Endothelial cell of umbilical vein (primary cell): ENCODE measurements at places on chromosomes 6 and 20. TPM values are rescaled to one million over a fixed set of nuclear protein-coding genes. Genes with fewer than 3 reads are reported as not detected.

DNA sequence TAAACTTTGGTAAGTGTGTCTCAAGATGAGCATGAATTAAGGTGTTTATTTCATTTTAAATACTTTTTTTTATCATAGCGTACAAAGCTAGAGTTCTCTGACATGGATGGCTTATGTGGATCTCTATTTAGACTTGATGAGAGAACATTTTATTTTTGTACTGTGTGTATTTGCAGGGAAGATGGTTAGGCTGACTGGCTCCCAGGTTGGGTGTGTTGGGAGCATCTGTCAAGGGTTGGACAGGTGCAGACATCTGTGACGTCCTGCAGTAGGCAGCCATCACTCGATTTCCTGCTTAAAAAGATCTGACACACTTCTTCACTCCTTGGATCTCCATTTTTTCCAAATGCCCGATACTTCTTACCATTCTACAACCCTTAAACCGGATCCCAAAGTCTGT, 221.9 kb upstream of the QKI start:
- H3K27ac ChIP-seq, result no peak overlapping the region
- DNase-seq, result no peak
- H3K36me3 ChIP-seq, result no peaks in the 10 kb centered on the region
- H3K4me3 ChIP-seq, result no peak overlapping the region

- DNase-seq, result no peak
- H3K27ac ChIP-seq, result no peak overlapping the region
- H3K36me3 ChIP-seq, result no peaks in the 10 kb centered on the region
- H3K4me3 ChIP-seq, result no peak overlapping the region
- no peaks in the 10 kb centered on the region for H3K4me1 ChIP-seq
- H3K27me3 ChIP-seq, result no peaks in the 10 kb centered on the region
Observed at GRCh38 chr6:80610846-80611245, 504.4 kb downstream of the BCKDHB start.

DNA sequence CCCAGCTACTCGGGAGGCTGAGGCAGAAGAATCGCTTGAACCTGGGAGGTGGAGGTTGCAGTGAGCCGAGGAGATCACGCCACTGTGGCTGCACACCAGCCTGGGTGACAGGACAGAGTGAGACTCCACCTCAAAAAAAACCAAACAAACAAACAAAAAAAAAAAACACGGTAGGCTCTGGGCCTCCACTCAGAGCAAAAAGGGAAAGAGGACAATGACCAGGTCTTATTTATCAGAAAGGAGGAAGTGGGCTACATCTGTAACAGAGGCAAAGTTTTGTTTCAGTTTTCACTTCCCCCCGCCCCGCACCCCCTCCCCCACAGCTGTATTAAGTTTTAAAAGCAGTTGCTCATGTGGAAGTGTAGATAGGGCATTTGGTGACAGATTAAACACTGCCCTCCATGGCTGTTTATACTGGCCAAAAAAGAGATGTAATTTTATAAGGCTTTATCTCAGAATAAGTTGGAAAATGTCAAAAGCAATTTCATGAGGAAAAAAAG, 114.6 kb downstream of the RCAN2 start:
- H3K27me3 ChIP-seq, result peaks cover 7% of the 10 kb centered on the region
- H3K27ac ChIP-seq, result no peak overlapping the region
- H3K4me3 ChIP-seq, result no peak overlapping the region
- H3K36me3 ChIP-seq, result no peaks in the 10 kb centered on the region

DNA sequence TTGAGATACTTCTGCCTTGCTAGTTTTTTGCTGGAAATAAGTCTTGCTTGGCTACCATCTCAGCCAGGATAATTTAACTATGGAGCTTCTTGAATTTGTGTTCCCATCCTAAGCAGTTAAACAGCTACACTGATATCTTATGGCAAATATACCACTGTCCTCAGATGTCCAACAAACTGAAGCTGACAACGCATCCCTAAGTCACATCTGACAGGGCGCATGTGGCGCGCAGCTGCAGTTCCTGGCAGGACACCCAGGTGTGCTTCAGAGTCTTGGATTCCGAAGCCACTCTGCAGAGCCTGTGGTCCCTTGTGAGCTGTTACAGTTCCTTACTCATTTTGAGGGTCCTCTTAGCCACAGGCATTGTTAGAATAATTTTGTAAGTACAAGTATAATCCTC, 127.9 kb downstream of the WDR27 start:
- H3K4me1 ChIP-seq, result peaks cover 12% of the 10 kb centered on the region
- H3K4me3 ChIP-seq, result no peak overlapping the region
- no peaks in the 10 kb centered on the region for H3K27me3 ChIP-seq
- H3K36me3 ChIP-seq, result no peaks in the 10 kb centered on the region

DNA sequence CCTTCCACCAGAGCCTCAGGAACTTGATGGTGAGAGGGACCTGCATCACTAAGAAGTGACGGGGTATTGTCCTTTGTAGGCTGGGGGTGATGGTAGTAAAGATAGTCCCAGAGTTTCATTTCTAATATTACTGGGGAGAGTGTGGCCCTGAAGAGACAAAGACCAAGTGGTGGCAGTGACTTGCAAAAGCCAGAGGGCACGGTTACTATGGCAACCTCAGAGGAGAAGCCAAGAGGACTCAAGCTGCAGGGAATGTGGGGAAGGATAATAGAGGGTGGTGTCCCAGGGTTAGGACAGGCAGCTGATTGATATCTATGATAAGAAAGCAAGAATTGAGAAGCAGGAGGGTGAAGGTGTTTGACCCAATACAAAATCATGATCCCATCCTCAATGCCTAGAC, 42.5 kb downstream of the HLA-G start:
- H3K4me1 ChIP-seq, result no peaks in the 10 kb centered on the region
- no peaks in the 10 kb centered on the region for H3K36me3 ChIP-seq
- H3K27me3 ChIP-seq, result peaks cover 8% of the 10 kb centered on the region
- no peak for DNase-seq
- H3K4me3 ChIP-seq, result no peak overlapping the region

DNA sequence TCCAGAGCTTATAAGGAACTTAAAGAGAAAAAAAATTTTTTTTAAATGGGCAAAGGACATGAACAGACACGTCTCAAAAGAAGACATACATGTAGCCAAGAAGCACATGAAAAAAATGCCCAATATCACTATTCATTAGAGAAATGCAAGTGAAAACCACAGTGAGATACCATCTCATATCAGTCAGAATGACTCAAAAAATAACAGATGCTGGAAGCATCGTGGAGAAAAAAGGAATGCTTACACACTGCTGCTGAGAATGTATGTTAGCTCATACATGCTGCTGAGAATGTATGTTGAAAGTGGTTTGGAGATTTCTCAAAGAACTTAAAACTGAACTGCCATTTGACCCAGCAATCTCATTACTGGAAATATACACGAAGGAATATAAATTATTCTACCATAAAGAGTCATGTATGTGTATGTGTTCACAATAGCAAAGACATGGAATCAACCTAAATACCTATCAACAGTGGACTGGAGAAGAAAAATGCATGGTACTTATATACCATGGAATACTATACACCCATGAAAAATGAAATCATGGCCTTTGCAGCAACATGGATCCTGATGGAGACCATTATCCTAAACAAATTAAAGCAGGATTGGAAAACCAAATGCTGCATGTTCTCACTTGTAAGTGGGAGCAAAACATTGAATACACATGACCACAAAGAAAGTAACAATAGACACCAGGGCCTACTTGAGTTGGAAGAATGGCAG, 5.2 kb downstream of the OR11A1 start:
- H3K4me3 ChIP-seq, result no peak overlapping the region
- no peaks in the 10 kb centered on the region for H3K27me3 ChIP-seq
- DNase-seq, result no peak
- no peaks in the 10 kb centered on the region for H3K4me1 ChIP-seq
- H3K27ac ChIP-seq, result no peak overlapping the region

- DNase-seq, result peak; percentile 54
- H3K4me1 ChIP-seq, result no peaks in the 10 kb centered on the region
- no peaks in the 10 kb centered on the region for H3K36me3 ChIP-seq
- H3K27me3 ChIP-seq, result no peaks in the 10 kb centered on the region
- no peak overlapping the region for H3K27ac ChIP-seq
Observed at GRCh38 chr20:45450097-45450818, 19.3 kb upstream of the WFDC2 start.

DNA sequence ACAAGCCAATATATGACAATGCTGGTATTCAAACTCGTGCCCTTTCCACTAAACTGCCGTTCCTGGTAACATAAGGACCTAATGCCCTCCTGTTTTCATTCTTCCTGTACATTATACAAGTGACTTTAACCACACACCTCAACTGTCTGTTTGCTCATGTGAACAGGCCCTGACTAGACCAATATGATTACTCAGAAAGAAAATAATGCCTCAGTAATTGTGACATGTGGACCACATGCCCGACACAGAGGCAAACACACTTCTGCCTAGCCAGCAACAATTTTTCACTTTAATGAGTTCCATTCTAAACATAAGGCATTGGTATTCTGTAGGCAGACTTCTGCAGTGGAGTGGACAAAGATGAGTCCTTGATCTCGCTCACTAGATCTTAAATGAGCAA, 30.0 kb downstream of the SLC22A16 start:
- H3K27me3 ChIP-seq, result peaks cover 11% of the 10 kb centered on the region
- H3K27ac ChIP-seq, result no peak overlapping the region
- no peak overlapping the region for H3K4me3 ChIP-seq
- no peaks in the 10 kb centered on the region for H3K36me3 ChIP-seq
- no peaks in the 10 kb centered on the region for H3K4me1 ChIP-seq

- no peak overlapping the region for H3K27ac ChIP-seq
- H3K4me3 ChIP-seq, result no peak overlapping the region
- no peaks in the 10 kb centered on the region for H3K27me3 ChIP-seq
- H3K4me1 ChIP-seq, result no peaks in the 10 kb centered on the region
- DNase-seq, result no peak
- no peaks in the 10 kb centered on the region for H3K36me3 ChIP-seq
Observed at GRCh38 chr20:52787962-52788361, 184.2 kb upstream of the TSHZ2 start.

DNA sequence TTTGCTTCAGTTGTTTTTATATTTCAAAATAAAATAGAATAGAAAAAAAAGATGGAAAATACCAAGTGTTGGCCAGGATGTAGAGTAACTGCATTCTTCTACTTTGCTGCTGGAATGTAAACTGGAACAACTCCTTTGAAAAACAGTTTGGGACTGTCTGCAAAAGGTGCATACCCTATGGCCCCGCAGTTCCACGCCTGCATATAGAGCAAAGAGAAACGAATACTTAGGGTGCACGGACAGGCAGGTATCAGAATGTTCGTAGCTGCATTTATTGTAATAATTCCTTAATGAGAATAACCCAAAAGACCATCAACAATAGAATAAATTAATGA, 603 bp upstream of the RAB23 start:
- no peaks in the 10 kb centered on the region for H3K27me3 ChIP-seq
- no peak for DNase-seq
- peaks cover 11% of the 10 kb centered on the region for H3K4me1 ChIP-seq
- H3K27ac ChIP-seq, result no peak overlapping the region
- peak overlapping the region; percentile 75 for H3K4me3 ChIP-seq

DNA sequence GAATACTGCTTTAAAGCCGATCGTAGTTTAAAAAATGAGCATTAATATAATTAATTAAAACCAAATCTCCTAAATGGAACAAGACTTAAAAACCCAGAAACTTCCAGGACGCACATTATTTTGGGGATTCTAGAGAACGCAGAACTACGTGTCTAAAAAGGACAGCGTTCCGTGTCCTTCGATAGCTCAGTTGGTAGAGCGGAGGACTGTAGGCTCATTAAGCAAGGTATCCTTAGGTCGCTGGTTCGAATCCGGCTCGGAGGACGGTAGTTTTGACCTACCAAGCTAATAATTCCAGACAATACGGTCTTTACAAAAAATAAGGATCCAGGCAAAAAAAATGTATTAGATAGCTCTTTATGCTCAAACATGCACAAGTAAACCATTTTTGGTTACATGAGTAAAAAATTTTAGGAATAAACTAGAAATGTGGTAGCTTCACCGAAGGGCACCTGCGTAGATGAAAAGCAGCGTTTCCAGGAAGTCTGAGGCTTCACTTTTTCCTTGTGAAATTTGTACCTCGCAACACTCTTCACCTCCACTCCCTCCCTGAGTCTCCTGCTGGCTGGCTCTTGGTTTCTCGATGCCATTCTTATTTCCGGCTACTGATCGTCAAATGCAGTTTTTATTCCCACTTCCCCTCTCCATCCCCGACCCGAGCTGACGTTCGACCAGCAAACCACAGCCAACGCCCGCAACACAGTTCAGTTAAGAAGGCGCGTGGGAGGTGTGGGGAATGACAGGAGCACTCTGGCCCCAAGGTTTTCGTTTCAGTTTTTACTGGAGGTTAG, 19.6 kb upstream of the ABT1 start:
- H3K36me3 ChIP-seq, result no peaks in the 10 kb centered on the region
- no peak overlapping the region for H3K27ac ChIP-seq
- peak overlapping the region; percentile 57 for H3K4me3 ChIP-seq
- H3K4me1 ChIP-seq, result peaks cover 8% of the 10 kb centered on the region

DNA sequence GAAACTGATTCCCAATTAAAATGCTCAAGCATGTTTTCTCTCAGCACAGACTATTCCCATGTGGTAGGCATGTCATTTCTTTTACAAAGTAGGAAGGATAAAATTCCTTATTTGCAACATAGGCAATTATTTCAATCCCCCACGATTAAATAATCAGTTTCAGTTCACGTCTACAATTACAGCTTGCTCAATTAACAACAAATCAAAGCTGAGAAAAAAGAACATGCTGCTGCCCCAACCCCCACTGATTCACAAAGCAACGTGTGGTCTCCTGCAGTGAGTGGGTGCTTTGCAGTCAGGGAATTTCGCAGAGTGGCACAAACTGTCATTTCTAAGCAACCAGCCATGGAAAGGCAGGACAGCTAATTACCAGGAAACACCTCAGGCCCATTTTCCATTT, 17.0 kb downstream of the RNASET2 start:
- H3K36me3 ChIP-seq, result no peaks in the 10 kb centered on the region
- H3K27me3 ChIP-seq, result no peaks in the 10 kb centered on the region
- no peak for DNase-seq
- no peaks in the 10 kb centered on the region for H3K4me1 ChIP-seq
- no peak overlapping the region for H3K27ac ChIP-seq

- H3K36me3 ChIP-seq, result no peaks in the 10 kb centered on the region
- DNase-seq, result no peak
- H3K27ac ChIP-seq, result no peak overlapping the region
- H3K27me3 ChIP-seq, result no peaks in the 10 kb centered on the region
- H3K4me3 ChIP-seq, result no peak overlapping the region
- peaks cover 6% of the 10 kb centered on the region for H3K4me1 ChIP-seq
Observed at GRCh38 chr6:111795558-111795957, 77.7 kb downstream of the FYN start.

DNA sequence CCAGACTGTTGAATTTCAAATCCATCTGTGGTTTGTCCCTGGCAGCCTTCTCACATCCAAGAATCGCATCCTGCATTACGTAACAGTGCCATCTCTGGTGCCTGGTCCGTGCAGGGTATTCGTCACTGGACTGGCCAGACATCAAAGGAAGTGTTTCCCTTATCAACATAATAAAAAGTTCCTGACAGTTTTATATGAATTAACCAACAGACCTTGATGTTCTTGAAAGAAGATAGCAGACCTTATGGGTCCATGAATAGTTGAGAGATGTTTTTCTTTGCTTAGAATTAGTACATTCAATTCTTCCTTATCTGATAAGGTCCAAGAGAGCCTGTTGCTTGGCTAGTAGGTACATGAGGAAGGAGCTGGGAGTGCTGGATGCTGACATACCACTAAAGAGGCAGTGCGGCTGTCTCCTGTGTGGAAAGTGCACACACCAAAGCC, 77.6 kb downstream of the PHACTR2 start:
- H3K4me1 ChIP-seq, result peaks cover 31% of the 10 kb centered on the region
- H3K27ac ChIP-seq, result peak overlapping the region; percentile 37
- no peak overlapping the region for H3K4me3 ChIP-seq
- peak; percentile 81 for DNase-seq

TMEM200A gene
- 0.74 and 0.75 TPM in 2 replicates for total RNA-seq

SLC12A5 gene
- total RNA-seq, result 1.6 and 1.8 TPM in 2 replicates

NOX3 gene
- not detected in 2 replicates for total RNA-seq
